ENCODE measurements at places on chromosomes 1 and 21.

DNA sequence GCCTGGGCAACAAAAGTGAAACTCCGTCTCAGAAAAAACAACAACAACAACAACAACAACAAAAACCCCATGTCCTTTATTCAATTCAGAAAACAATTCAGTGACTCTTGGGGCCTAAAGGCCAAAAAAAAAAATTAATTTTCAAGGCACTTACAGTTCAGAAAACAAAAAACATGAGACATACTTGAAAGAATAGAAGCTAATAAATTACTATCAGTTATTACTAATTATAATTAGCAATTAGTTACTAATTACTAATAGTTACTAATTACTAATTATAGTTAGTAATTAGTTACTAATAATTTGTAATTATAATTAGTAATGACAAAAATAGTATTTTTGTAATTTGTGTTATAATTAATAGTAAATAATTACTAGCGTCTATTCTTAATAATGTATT, 56.8 kb upstream of the MPC2 start:
- no peak for DNase-seq

GRCh38 chr1:117570988-117571409, 34.8 kb upstream of the TENT5C start:
- no peak for DNase-seq

GRCh38 chr1:35707601-35708440, 10.9 kb downstream of the C1orf216 start:
- DNase-seq = no peak

- no peak for DNase-seq
Observed at GRCh38 chr1:51847294-51847920, 31.1 kb downstream of the NRDC start.

DNA sequence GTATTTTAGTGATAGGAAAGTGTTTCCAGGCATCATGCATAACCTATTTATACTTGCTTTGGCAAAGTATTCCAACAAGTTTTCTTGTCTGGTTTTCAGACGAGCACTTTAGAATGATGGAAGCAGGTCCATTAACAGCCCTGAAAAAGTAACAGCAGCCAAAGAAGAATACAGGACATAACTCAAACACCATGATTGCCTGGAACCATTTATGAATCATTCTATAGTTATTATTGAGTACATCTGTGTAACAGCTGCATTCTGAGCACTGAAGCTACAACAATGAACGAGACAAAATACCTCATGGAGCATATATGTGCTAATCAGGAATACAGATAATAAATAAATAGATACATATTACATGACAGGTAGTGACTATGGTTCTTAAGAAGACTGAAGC, 12.6 kb downstream of the IL10RB start:
- no peak for DNase-seq

DNA sequence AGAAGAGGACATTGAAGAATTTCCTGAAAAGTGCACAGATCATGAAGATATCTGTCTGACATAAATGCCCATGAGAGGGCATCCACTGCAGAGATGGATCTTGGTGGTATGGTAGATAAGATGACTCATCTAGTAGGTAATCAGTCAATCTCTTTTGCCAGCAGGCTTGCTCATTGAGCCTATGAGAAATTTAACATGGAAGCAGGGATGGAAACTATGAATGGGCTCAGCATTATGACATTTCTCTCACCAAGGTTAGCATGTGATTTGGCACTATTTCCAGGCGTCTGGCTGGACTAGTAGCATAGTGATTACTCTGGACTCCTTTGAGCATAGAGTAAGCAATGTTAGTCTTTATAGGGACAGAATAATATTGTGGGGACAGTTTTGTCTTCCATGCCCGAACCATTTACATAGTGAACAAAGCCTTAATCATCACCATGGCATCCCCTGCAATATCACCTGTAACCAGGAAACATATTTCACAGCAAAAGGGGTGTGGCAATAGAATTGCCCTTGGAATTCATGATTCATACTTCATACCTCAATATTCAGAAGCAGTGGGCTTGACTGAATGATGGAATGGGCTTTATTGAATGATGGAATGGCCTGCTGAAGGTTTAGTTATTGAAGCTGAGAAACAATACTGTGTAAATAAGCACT, 7.3 kb downstream of the OR2C3 start:
- no peak for DNase-seq

- no peak for DNase-seq
Observed at GRCh38 chr1:155473151-155473821, 89.3 kb downstream of the ASH1L start.

DNA sequence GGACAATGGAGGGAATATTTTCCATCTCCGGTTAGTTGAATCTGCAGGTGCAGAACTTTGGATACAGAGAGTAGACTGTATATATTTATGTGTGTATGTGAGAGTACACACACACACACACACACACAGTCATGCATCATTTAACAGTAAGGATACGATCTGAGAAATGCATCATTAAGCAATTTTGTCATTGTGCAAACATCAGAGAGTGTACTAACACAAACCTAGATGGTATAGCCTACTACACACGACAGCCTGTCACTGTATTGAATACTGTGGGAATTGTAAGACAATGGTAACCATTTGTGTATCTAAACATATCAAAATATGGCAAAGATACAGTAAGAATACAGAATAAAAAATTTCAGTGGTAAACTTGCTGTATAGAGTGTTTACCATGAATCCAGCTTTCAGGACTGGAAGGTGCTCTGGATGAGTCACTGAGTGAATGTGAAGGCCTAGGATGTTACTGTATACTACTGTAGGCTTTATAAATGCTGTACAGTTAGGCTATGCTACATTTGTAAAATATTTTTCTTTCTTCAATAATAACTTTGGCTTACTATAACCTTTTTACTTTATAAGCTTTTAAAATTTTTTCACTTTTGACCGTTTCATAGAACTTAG, 138.5 kb downstream of the ZZZ3 start:
- no peak for DNase-seq

DNA sequence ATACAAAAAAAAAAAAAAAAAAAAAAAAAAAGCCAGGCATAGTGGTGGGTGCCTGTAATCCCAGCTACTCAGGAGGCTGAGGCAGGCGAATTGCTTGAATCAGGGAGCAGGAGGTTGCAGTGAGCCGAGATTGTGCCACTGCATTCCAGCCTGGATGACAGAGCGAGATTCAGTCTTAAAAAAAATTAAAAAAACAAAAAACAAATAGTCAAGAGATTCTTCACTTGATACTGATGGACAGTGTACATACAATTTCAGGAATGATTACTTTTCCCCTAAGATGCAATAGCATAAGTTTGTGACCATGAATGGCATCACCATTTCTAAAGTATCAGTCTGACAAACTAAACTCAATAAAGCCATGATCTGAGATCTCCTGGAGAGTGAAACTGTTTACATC, 60.8 kb upstream of the IVNS1ABP start:
- no peak for DNase-seq
